RCC 7860 (cell line): ENCODE measurements at places on chromosomes 7 and 10.

- no peak for DNase-seq
Measured at GRCh38 chr10:50809596-50809995, 69.9 kb downstream of the ASAH2B start.

DNA sequence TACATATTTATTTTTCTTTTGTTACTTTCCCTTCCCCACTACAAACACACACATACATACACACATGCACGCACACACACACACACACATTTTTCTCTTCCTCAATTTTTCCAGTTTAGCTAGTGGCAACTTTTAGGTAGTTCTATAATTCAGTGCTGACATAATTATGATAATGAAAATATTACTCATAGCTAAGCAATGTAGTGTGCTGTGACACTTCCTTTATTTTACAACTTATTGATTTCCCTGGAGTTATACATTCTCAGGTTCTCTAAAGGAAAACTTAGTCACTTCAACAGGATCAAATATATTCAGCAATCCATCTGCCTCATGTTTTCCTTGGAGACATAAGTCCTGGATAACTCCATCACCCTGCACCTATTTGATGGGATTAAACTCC, 151.6 kb downstream of the CACNA2D1 start:
- DNase-seq, result no peak

DNA sequence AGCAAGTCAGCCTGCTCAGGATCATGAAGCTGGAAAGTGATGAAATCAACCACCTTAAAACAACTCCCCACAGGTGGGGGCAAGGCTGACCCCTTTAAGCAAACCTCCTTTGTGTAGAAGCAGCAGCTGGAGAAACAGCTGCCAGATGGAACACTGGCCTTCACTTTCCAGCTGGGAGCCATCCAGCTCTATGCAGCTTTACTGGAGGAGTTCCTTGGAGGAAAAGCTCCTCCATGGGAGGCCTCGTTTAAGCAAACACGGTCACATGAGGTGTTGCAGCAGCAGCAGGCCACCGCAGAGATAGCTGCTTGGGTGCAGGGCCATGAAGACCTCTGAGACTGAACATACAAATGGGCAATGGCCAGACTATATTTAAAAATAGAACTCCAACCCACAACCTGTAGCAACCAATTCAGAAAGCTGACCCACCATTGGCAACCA, 13.0 kb upstream of the DLG5 start:
- no peak for DNase-seq

- DNase-seq, result no peak
Measured at GRCh38 chr10:72049969-72050781, 38.2 kb downstream of the SPOCK2 start.
